Stimulated activated naive CD4-positive, alpha-beta T cell (primary cell): ENCODE measurements at places on chromosomes 5 and 9.

GRCh38 chr5:108762660-108763059 is 15.0 kb downstream of the FER start:
- no peak for DNase-seq

DNA sequence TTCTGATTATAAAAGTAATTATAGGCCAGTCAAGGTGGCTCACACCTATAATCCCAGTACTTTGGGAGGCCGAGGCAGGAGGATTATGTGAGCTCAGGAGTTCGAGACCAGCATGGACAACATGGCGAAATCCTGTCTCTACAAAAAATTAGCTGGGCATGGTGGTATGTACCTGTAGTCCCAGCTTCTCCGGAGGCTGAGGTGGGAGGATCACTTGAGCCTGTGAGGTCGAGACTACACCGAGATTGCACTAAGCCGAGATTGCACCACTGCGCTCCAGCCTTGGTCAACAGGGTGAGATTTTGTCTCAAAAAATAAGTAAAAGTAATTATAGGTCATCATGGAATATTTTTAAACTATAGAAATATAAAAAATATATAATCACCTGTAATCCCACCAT is 18.1 kb downstream of the IRF1 start:
- no peak for DNase-seq

- no peak for DNase-seq
Measured at GRCh38 chr9:127711226-127711701, 4.2 kb downstream of the PTRH1 start.

- no peak for DNase-seq
Measured at GRCh38 chr9:33236571-33236970, 3.4 kb upstream of the SPINK4 start.

DNA sequence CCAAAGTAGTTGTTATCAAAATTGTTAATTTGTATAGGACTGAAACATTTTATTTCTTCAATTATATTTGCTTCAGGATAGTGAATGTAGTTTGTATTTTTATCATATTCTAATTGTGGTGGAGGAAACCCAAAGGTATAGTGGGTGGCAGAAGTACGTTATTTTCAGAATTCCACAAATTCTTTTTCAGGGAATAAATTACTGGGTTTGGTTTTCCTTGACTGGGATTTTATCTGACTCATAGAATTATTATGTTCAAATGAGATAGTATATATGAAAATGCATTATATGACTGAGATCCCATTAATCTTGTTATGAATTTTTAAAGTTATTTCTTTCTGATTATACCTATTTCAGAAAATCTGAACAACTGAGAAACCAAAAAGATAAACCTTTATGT is 73.7 kb downstream of the VPS13A start:
- DNase-seq, result no peak

DNA sequence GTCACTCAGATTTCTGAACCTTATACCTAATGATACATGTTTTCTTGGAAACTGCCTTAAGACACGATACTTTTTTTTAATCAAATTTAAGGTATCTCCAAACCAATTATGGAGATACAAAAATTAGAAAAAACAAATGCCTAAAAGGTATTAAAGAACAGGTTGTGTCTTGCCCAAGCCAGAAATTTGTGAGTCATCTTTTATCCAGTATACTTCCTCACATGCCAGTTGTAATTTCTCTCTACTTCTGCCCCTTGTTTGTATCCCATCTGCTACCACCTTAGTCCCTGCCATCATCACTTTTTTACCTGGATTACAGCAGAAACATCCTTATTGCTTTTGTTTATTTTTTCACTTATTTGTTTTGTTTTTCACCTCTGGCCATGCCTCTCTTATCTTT is 571.2 kb upstream of the DAB2 start:
- no peak for DNase-seq

DNA sequence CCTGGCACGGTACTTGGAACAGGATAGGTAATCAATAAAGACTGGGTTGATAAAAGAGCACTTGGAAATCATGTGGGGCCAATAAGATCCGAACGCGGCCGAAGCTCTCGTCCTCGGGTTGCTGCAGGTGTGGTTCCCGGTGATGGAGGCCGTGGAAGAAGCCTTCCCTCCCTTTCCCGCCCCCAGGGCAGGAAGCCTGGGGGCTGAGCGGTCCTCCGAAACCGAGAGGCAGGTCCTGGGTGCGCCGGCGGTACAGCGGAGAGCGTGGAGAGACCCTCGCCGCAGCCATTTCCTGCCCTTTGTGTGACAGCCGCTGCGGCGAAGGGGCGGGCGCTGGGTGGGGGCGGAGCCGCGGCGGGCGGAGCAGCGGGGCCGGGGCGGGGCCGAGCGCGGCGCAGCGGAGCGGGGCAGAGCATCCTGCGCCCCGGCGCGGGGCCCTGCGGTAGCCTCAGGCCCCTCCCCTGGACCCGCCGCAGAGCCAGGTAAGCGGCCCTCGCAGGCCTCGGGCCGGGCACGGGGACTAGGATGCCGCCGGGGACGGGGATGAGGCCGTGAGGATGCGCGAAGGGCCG is at the start of gene CYFIP2:
CYFIP2 (plus strand) TSS at position 410 of the 572 bp plus-strand sequence. CDS start 19,239 bp downstream, outside the sequence.
- peak; percentile 78 for DNase-seq

- no peak for DNase-seq
Measured at GRCh38 chr9:119771341-119771740, 402.1 kb upstream of the BRINP1 start.

GRCh38 chr5:7667216-7667767 is 183.6 kb downstream of the CFAP90 start:
- DNase-seq, result no peak

GRCh38 chr5:37709020-37709419 is 130.8 kb downstream of the GDNF start:
- no peak for DNase-seq

DNA sequence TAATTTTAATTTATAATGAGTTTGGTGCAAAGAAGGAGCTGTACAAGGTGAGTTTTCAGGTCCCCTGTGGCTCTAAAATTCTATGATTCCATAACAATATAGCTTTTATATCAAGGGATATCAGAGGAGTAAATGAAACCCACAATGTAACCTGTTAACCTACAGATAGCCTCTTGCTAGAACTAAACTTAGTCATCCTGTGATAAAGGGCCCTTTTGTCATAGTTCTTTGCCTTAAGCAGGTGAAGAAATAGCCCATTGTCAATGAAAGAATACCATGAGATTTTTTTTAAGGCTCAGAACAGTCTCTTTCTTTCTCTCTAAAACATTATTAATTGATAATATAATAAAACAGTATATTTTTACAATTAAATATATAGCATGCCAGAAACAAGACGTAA is 127.8 kb downstream of the NFIB start:
- DNase-seq, result no peak

- DNase-seq, result no peak
Measured at GRCh38 chr5:137280656-137281055, 218.5 kb downstream of the SPOCK1 start.

- no peak for DNase-seq
Measured at GRCh38 chr9:37692622-37693221, 42.0 kb downstream of the FRMPD1 start.

DNA sequence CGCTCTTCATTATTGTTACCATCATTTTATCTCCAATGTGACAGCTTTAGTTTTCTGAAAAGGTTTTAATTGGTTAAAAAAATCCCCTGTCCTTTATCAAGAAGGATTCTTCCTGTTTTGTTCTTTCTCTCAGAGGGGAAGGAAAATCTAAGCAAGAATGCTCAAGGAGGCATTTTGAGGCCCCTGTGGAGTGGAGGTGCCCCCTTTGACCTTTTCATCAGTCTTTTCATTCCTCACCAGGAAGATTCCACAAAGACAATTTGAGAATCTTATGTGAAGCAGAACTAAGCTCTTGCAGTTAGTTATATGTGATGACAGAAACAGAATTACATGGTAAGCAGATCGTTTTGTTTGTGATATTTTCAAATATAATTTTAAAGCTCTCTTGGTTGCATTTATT is 489.6 kb downstream of the MAN2A1 start:
- no peak for DNase-seq

DNA sequence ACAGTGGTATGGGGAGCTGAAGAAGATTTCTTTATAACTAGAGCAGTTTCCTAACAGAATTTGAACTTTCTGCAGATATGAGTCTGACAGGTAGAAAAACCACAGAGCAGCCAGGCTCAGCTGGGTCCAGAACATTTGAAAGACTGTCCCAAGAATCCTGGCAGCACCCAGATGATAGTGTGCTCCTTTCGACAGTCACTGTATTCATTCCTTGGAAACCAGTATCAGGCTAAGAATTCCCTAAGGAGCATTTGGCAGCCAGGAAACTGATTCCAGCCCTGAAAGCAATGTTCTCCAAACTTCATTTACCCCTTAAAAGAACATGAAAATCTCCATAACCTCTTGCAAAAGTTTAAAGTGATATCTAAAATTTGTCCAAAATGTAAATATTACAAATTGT is 123.0 kb upstream of the MTAP start:
- DNase-seq, result no peak

- no peak for DNase-seq
Measured at GRCh38 chr5:100520348-100520747, 14.8 kb upstream of the FAM174A start.

GRCh38 chr9:441126-441525 is 226.5 kb downstream of the DOCK8 start:
- no peak for DNase-seq

- DNase-seq, result no peak
Measured at GRCh38 chr9:33197279-33198152, 30.4 kb upstream of the B4GALT1 start.

GRCh38 chr5:76522103-76522935 is 100.9 kb downstream of the F2RL2 start:
- no peak for DNase-seq

DNA sequence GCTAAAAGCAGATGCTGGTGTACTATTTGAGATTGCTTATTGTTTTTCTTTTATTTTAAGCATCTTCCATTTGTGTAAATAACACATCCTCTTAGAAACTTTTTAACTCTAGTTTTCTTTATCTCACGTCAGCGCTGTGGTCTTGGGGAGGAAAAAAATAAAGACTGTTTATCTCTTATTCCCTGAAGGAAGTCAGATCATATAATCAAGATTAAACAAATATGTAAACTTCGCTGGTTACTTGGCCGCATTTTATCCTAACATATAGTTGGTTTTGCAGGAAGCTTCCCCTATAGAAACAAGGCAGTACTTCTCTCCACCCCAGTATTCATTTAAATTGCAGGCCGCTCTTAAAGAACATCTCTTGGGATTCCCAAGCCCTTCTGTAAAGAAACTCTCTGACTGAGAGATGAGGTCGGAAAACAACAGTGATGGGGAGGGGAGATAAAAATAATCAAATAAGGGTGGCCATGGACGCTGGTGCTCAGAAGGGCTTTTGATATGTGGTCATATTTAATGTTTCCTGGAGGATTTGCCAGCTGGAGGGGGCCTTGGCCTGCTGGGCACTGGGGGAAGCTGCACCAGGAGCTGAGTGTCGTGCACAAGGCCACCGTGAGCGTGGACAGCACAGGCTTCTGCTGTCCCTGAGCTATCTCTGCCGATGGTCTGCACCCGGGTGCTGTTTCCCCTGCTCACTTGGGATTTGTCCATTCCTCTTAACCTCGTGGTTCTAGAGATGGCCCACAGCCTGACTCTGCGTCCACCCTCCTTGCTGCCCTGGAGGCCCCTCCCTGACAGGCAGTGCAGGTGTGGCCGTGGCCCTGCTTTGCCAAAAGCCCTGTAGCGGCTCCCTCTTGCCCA is 23.8 kb downstream of the NEURL1B start:
- no peak for DNase-seq
